ENCODE measurements at places on chromosomes 12 and 14.

GRCh38 chr14:101090976-101091375 is 187.5 kb upstream of the RTL1 start:
- no peak for DNase-seq

GRCh38 chr12:6768437-6768914 is 2.3 kb downstream of the PTMS start:
- no peak for DNase-seq

GRCh38 chr14:69615496-69616407 is 4.4 kb downstream of the SUSD6 start:
- no peak for DNase-seq

DNA sequence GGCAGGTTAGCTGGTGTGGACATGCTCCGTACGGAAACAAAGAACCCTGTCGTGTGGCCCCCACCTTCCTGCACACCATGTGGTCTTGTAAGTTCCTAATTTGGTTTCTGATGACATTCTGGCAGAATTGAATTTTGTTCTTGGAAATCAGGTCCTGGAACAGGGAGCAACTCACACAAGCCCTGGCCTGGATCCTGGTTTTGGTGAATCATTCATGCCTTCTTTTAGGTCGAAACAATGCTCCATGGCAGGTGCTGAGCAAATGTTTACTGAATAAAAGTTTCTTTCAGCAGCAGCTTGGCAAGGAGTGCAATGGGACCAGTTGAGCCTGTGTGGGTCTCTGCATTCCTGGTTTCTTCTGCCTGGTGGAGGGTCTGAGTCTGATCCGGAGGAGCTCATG is 978.4 kb downstream of the BCL11B start:
- no peak for DNase-seq

GRCh38 chr12:26711569-26711968 is 121.4 kb downstream of the ITPR2 start:
- DNase-seq, result no peak

DNA sequence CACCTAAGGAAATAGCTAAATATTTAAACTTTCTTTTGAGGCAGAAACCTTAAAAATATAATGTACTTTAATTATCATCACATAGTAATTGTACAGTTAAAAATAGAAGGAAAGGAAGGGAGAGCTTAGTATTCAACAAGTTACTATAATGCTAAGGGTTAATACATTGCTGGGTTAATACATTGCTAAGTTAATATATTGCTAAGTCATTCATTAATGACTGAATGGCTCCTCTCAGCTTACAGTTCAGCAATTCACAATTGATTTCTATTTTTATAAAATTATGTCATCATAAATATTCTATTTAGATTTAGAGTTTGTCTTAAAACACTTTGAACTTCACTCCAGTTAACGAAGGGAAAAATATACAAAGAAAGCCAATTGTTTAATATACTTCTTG is 207.9 kb downstream of the BMP4 start:
- no peak for DNase-seq

- DNase-seq, result no peak
Measured at GRCh38 chr14:47149326-47149725, 497.7 kb upstream of the RPL10L start.

GRCh38 chr12:115257791-115258190 is 573.8 kb upstream of the TBX3 start:
- DNase-seq, result peak; percentile 9

GRCh38 chr14:95290021-95290420 is 29.7 kb downstream of the CLMN start:
- no peak for DNase-seq

- DNase-seq, result no peak
Measured at GRCh38 chr14:76498976-76499375, 123.0 kb downstream of the ESRRB start.

- DNase-seq, result peak; percentile 21
Measured at GRCh38 chr12:13241833-13242488, 45.4 kb downstream of the EMP1 start.

- DNase-seq, result no peak
Measured at GRCh38 chr12:92995258-92995903, 66.3 kb upstream of the EEA1 start.

DNA sequence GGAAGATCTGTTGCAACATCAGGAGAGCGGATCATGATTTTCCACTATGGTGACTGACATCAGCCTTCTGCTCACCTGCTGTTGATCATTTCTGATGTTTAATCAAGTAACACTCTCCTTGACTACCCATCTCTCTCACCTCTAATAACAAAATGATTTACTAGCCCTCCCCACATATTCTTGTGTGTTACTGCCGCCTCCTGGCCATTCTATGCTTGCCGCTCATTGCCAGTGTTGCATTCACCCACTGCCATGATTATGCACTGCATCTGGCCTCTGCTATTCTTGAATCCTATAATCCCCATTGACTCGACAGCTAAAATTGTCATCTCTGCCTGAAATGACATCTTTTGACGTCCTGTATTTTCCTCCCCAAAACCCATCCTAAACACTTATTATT is 113.8 kb downstream of the RERGL start:
- DNase-seq, result peak; percentile 3

- no peak for DNase-seq
Measured at GRCh38 chr12:82855872-82856271, 169.2 kb downstream of the TMTC2 start.

DNA sequence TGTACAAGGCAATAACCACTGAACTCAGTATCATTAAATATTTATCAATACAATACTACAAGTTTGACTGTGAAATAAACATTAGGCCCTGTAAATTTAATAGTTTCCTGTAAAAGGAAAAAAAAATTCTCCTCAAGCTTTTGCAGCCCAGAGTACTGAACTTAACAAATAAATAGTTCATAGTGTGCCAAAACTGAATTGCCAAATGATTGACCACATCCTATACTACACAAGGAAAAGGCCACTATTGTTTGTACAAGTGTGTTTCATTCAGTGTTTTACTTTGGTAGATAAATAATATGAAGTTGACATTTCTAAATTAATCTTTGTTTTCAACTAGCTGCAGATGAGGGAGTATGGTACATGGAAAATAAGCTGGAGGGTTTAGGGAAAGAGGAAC is 379.6 kb downstream of the FLRT2 start:
- DNase-seq, result no peak

- DNase-seq, result no peak
Measured at GRCh38 chr14:64212666-64213065, 81.5 kb downstream of the ESR2 start.

- DNase-seq, result no peak
Measured at GRCh38 chr14:58736606-58737005, 98.8 kb downstream of the DACT1 start.

GRCh38 chr14:64654246-64654900 is 49.9 kb upstream of the PLEKHG3 start:
- DNase-seq, result no peak

- DNase-seq, result peak; percentile 72
Measured at GRCh38 chr12:49515266-49515665, 23.6 kb upstream of the KCNH3 start.

- no peak for DNase-seq
Measured at GRCh38 chr14:28254768-28255167, 511.8 kb upstream of the FOXG1 start.

- no peak for DNase-seq
Measured at GRCh38 chr14:101705733-101706508, 55.6 kb upstream of the PPP2R5C start.

- DNase-seq, result no peak
Measured at GRCh38 chr14:104505085-104506074, 74.2 kb upstream of the C14orf180 start.

- DNase-seq, result peak; percentile 14
Measured at GRCh38 chr12:121949648-121950397, 31.4 kb downstream of the CFAP251 start.

DNA sequence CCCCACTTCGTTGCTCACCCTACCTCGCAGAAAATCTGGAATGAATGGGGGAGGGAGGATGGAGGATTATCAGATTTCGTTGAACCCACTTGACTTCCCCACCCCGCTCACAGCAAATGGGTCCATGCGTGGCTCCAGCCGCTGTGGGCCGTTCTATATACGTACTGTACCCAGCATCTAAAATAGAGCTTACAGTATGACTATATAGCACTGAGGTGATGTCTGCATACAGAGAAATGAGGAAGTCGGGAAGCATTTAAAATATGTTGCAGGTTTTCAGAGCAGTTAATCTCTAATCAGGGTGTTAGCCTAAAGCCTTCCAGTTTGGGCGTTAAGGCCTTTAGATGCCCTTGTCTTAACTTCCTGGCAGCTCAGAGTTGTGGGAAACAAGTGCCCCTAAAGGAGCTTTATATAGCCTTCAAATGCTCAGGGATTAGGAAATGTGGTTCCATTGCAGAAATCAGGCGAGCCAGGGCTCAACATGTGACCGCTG is 1.4 kb downstream of the BICDL1 start:
- no peak for DNase-seq

DNA sequence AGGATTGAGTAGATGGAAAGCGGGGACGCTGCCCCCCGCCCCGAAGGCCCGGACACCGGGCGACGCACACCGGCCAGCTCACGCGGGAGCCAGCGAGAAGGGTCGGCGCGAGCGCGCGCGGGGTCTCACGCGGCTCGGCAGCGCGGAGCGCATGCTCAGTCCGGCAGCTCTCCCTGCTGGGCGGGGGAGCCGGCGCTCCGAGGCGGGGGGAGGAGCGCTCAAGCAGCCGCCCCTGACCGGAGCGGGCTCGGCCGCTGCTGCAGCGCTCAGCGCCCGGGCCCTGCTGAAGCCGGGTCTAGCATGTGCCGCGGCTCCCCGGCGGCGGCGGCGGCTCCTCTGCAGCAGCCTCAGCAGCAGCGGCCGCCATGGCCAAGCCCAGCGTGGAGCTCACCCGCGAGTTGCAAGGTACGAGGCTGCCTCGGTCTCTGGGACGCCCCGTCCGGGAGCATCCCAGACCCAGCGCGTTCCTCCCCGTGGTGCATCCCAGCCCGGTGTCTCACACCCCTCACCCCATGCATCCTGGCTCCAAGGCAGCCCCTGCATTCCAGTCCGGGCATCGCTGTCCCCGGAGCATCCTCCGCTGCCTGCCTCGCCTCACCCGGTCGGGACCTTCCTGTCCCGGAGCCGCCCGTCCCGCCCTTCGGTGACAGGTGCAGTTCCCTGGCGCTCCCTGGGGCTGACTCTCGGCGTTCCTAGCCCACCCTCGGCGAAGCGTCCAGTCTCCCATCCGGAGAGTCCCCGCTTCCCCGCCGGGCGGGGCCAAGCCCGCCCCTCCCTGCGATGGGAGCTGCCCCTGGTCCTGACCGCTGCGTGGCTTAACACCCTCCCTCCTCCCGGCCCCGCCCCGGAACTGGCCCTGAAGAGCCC is at the start of gene CARMIL3:
Gene CARMIL3, plus strand, starts transcription at position 221 of the 867 bp plus-strand sequence. Its CDS starts 145 bp downstream, at position 366.
- peak; percentile 62 for DNase-seq

- DNase-seq, result peak; percentile 47
Measured at GRCh38 chr12:108570743-108571608, 8.6 kb downstream of the ISCU start.

GRCh38 chr12:70664465-70664881 is 27.2 kb upstream of the PTPRB start:
- DNase-seq, result no peak

Data from RKO (cell line).